Islet precursor cell (in vitro differentiated cells): ENCODE measurements at places on chromosomes 2 and 18.

- no peak for DNase-seq
Observed at GRCh38 chr2:216388046-216388884, 16.0 kb upstream of the MARCHF4 start.

GRCh38 chr2:237132799-237133198, 47.1 kb downstream of the COPS8 start:
- no peak for DNase-seq

- DNase-seq: peak; percentile 83
Observed at GRCh38 chr2:152573168-152573567, 144.1 kb downstream of the PRPF40A start.

DNA sequence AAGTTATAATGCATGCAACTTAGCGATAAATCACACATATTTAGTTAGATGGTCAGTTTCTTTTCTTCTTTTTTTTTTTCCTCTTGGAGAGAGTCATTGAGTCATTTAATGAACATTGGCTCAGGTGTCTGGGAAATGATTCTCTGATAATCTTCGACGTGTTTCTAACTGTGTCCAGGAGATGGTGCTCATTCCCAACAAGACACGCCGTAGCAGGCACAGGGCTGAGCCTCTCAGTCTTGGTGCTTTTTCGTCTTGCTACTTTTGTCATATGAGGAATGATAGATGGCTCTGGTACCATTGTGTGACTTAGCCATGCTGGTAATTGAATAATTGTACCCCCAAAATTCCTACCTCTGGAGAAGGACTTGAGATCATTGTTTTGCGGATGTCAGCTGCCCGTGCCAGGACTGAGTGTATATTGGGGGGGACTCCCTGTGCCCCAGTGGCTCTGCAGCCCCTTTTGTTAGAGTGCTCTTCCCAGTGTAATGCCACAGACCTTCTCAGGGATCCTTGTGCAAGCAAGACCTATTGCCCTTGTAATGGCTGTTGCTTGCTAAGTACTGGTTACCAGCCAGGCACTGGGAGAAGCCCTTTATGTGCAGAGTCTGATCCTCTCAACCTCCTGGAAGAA, 107.6 kb upstream of the CYRIA start:
- peak; percentile 71 for DNase-seq

GRCh38 chr2:109452318-109453305, 161.2 kb downstream of the SEPTIN10 start:
- DNase-seq: peak; percentile 47

GRCh38 chr2:65666156-65666725, 233.8 kb upstream of the SPRED2 start:
- DNase-seq: peak; percentile 65

DNA sequence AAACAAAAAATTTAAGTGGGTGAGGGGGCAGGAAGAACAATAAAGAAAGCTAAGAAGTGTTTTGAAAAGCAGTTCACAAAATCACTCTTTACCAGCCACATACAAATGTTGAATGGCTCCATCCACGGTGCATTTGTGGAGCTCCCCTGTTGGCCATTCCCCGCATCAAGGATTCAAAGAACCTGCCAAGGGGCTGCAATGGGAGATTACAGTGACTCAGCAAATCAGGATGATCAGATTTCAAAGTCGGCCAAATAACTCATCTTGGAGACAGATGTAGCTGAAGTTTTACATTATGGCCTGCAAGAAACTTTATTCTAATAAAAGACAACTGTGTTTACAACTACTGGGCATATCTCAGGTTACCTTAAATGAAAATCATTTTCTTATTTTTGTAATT, 26.9 kb downstream of the COL4A3 start:
- DNase-seq: no peak

DNA sequence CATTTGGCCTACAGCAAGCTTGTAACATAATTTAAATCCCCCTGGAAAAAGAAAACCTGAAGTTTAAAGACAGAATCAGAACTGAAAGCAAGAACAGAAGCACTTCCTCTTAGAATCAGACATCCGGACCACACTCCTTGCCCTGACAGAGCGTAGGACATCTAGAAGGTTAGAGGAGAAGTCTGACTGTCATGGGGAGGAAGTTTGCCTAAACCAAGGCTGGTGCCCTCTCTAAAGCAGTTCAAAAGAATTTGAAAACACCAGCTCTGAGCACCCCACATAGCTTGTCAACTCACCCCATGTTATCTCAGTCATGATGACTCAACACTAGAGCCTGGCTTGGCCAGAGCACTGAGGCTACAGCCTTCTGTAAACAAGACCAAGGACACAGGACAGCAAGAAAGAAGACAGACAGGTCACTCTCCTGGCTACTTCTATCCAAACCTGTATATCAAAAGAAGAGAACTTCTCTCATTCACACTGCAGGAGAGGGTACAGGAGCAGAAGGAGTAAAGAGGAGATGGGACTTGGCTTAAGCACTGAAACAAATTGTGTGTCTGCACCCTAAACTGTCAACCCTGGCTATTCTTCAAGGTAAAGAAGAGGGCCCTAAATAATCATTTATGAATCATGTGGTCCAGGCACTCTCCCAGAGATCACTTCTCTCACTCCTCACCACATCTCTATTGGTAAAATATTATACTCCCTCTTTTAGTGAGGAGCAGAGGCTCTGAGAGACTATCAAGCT, 198.6 kb downstream of the MEMO1 start:
- peak; percentile 57 for DNase-seq

DNA sequence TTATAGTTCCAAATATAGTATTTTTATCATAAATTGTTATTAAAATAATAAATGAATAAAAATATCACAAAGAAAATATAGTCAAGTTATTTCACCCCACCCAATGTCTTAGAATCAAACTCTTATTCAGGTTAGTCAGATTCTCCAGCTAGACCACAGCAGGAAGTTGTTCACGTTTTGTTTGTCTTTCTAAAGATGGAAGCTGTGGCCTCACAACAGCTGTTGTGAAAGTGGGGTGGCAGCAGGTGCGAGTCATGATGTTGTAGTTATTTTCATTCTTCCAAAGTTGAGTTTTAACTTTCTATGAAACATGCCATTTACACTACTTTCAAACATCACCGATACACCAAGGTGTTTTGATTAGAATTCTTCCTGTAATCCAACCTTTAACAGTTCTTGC, 272.9 kb downstream of the SLC8A1 start:
- DNase-seq: no peak

DNA sequence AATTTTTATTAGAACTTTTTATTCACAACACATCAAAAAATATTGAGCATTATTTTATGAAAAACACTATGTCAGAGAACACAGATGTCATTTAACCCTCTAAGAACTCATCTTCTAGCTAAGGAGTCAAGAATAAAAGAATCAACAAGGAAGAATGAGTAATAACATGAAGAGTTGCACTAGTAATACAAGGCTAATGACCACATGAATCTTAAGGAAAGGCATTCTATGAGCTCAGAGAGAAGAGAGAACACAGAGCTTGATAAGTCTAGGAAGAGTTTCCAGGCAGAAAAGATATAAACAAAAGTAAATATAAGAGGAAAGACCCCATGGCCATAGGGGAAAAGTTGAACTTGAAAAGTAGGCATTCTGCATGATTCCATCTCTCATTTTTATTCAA, 166.5 kb downstream of the MAIP1 start:
- DNase-seq: no peak

DNA sequence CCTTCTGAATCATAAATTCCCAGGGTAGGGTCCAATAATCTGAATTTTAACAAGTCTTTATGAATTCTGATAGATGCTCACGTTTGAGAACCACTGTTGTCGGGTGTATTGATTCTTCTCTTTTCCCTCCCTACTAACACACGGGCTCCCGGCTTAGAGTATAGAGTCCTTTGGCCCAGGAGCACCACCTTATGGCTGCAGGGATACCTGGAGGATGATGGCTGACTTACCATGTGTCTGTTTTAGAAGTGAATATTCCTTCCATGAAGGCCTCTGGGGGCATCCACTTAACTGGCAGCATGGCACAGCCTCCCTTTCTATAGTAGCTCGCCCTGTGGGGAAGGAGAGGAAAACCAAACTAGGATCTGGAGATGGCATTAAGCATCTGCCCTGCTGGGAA, 91.7 kb downstream of the CLIP4 start:
- no peak for DNase-seq

DNA sequence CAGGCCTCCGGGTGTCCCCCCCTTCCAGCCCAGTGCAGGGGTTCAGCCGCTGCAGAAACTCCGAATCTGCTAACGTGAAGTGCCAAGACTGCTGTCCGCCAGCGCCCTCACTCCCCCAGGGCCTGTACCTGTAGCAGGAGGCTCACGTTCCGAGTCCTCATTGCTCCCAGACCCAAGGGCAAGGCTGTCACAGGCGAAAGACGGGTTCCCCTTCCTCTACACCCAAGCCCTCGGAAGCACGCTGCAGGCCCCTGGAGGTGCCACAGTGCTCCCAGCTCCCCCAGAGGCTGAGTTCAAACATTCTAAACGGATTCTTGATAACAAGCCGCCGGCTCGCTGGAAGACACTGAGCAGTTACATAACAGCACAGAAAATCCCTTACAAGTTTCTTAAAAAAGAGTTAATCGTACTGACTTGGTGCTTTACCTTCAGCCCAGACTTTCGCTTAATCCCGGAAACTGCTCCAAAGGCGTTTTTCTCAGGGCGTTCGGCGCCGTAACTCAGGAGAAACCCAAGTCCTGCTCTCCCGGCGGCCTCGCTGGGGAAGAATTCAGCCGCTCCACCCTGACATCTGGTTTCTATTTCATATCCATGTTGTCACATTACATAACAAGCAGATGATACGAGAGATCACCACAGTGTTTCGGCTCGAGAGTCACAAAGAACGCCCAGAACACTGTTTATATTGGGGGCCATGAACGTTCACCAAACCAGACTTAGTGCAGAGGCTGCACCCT, 92.0 kb downstream of the HDAC4 start:
- peak; percentile 50 for DNase-seq

GRCh38 chr2:123692121-123692520, 333.0 kb upstream of the CNTNAP5 start:
- DNase-seq: no peak

GRCh38 chr2:17649026-17649425, 104.6 kb downstream of the SMC6 start:
- no peak for DNase-seq

- no peak for DNase-seq
Observed at GRCh38 chr2:55048508-55049042, 1.7 kb downstream of the RTN4 start.

DNA sequence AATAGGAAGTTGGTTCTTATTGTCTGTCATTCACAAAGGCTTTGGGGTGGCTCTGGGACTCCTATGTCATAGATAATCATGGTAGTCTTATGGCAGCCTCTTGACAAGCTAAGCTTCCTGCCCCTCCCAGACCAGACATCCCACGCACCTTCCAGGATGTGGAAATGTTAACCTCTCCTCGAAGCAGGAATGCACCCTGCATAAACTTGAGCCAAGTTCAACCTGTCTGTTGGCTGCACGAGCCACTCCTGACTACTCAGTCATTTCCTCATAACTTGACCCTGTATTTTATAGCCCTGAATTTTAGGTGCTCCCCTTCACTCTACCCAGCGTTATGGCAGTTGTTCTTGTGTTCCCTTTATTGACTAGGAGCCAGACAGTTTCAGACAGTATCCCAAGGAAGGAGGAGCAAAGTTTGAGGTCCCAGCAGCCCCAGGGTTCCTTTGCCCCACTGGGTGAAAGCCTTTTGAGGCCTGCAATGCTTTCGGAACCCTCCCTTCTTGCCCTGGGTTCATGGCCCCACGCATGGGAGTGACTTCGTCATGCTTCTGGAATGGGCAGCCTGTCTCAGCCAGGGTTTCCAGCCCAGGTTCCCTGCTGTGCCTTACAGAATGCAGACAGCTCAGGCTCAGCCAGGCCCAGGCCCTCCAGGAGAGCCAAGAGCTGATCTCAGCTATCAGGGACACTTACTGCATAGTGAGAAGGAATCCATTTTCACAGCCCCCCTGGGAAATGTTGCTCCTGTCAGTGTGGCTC, 15.6 kb upstream of the INO80C start:
- DNase-seq: peak; percentile 94

- DNase-seq: peak; percentile 76
Observed at GRCh38 chr2:191758518-191759507, 80.9 kb downstream of the NABP1 start.

DNA sequence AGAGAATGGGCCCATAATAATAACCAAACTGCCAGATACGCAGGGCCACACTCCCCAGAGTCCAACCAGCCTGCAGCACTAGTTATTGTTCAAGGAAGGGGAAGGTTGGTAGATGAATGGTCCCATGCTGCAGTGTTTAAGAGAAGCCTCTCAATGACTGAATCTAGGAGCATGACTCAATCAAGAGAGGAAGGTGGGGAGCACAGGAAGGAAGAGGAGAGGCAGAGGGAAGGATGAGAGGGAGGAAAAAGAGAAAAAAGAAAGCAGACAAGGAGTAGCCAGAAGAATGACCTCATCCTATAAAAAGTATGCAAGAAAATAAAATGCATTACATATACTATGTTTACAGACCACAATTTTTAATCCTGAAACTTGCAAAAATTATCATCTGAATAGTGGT, 174.5 kb downstream of the TCF4 start:
- no peak for DNase-seq

GRCh38 chr2:201084863-201085262, 13.1 kb downstream of the NDUFB3 start:
- no peak for DNase-seq

DNA sequence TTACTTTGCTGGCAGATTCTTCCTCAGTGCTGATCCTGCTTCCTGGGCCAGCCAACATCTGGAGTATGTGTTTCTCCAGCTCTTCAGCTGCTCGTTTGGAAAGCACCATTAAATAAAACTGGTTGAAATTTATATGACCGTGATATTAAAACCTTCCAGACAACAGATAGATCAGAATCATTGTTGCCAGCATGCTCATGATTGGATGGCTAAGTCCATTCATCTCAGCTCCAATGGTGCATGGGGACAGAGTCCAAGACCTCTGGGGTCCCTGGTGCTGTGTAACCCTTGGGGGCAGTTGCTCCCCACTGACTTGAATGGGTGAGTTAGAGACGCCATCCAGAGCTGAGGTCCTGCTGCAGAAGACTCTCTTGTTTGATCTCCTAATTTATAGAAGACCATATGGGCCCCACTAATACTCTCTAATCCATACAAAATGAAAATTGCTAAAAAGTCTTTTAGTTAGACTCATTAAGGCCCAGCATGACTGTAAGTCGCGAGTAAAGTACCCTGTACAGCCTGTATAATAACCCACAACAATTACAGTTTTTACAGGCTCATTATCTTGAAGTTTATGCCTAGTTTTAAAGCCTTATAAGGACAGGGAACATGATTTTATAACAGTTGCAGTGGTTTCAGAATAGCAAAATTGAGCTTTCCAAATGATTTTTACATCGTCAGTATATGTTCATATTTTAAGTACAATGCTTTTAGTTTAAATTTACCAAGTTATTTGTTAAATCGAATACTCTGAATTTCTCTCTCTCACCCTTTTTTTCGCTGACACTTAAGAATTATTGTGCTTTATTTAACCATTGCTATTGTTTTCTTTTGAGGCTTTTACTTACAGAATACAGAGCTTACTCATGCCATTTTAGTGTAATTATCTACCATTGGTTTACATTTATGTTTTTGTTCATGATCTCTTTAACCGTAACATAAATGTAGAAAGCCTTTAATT, 60.0 kb downstream of the CABLES1 start:
- DNase-seq: no peak

- DNase-seq: peak; percentile 68
Observed at GRCh38 chr2:65579506-65580235, 147.3 kb upstream of the SPRED2 start.
